Astrocyte of the cerebellum (primary cell): ENCODE measurements at places on chromosomes 11 and 22.

DNA sequence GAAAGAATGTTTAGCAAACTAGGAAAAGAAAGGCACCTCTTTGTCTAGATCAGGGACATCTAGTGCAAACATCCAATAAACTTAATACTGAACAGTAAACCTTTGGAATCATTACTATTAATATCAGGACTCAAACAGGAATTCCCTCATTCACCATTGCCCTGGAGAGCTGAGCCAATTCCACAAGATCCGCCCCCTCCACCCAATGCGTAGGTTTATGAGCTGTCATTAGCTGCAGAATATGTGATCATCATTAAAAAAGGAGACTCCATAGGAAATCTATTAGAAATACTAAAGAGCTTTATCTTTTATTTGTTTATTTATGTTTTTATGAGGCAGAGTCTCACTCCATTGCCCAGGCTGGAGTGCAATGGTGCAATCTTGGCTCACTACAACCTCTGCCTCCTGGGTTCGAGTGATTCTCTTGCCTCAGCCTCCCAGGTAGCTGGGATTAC lies 5.5 kb downstream of the IL17REL start:
- DNase-seq, result no peak

DNA sequence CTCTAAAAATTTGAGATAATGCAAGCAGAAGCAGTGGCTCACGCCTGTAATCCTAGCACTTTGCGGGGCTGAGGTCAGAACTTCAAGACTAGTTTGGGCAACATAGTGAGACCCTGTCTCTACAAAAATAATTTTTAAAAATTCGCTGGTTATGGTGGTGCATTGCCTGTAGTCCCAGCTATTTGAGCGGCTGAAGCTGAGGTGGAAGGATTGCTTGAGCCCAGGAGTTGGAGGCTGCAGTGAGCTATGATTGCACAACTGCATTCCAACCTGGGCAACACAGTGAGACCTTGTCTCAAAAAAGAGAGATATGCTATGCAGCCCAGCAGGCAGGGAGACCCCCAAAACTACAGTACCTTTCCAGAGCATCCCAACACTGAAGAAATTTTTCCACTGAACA lies 2.3 kb downstream of the CTSC start:
- DNase-seq, result no peak

DNA sequence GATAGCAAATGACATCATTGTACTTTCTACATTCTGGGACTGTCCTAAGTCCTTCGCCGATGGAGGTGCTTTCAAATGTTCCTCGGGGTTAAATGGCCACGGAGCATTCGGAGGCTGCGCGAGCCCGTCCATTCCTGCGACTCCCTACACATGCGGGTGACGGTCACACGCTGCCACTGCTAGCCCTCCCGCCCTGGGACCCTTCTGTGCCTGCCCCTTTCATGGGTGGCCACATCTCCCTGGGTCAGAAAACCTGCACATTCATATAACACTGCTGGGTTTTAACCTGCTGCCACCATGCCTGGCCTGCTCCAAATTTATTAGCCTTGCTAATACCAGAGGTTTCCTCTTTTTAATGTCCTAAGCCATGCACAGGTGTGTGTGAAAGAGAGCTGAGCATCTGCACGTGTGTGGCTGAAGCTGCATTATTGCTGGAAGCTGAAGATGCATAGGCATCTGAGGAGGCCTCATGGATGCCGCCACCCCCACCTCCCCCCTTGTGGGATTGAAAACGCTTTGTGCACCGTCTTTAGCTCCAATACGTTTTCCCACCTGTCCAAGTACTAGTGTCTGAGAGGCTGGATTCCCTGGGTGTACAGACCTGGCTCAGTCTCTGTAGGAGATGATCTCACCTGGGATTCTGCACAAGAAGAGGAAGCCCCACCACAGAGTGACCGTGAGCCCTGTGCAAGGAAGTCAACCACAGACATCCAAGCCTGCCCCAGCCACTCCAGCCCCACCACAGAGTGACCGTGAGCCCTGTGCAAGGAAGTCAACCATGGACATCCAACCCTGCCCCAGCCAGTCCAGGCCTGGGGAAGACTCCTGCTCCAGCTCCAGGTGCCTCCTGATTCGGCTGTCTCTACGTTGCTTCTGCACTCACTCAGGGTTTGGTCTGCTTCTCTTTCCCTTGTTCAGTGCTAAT lies 626.4 kb downstream of the BRD1 start:
- DNase-seq, result no peak

GRCh38 chr22:39128508-39128907 lies 24.0 kb downstream of the CBX7 start:
- DNase-seq, result no peak

GRCh38 chr11:134741453-134742223 lies 329.6 kb upstream of the B3GAT1 start:
- no peak for DNase-seq

GRCh38 chr22:42357221-42357620 lies 75.0 kb downstream of the NFAM1 start:
- DNase-seq, result no peak

GRCh38 chr22:31631436-31631835 lies 30.6 kb downstream of the PISD start:
- no peak for DNase-seq

GRCh38 chr11:117959438-117960149 lies 26.6 kb upstream of the IL10RA start:
- no peak for DNase-seq

GRCh38 chr11:62627713-62628112 lies 5.9 kb upstream of the B3GAT3 start:
- DNase-seq, result no peak

- DNase-seq, result no peak
Measured at GRCh38 chr22:46801331-46801811, 38.9 kb downstream of the TBC1D22A start.
